Activated CD4-positive, alpha-beta memory T cell treated with anti-CD3 and anti-CD28 coated beads, Interleukin-2, amount 10 ng/mL, durations not matched to agents 7 days and 5 days (primary cell): ENCODE measurements at places on chromosomes 1 and 21. TPM values are rescaled to one million over a fixed set of nuclear protein-coding genes. Genes with fewer than 3 reads are reported as not detected.

Gene WASF2
- total RNA-seq = 150 TPM

Gene FCRL5
- not detected for total RNA-seq

Gene PLA2G2A
- total RNA-seq = not detected

Gene SYPL2
- not detected for total RNA-seq
